Kidney epithelial cell (primary cell): ENCODE measurements at places on chromosomes 7 and 10. TPM values are rescaled to one million over a fixed set of nuclear protein-coding genes. Genes with fewer than 3 reads are reported as not detected.

DNA sequence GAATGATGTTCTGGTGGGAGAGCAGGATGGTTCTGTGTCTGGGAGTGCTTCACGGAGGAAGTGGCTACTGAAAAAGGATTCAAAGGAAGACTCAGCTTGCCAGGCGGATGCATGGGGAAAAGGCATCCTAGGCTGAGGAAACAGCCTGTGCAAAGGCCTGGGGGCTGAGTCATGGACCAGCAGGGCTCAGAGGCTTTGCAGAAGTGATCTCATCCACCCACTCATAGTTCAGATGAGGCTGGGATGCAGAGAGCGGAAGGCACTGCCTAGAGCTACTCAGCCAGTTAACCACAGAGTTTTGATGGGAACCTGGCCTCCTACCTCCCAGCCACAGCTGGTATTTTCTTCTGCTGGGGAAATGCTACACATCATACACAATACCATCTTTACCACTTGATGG lies 15.8 kb upstream of the ADAMTS14 start:
- peak; percentile 99 for DNase-seq

DNA sequence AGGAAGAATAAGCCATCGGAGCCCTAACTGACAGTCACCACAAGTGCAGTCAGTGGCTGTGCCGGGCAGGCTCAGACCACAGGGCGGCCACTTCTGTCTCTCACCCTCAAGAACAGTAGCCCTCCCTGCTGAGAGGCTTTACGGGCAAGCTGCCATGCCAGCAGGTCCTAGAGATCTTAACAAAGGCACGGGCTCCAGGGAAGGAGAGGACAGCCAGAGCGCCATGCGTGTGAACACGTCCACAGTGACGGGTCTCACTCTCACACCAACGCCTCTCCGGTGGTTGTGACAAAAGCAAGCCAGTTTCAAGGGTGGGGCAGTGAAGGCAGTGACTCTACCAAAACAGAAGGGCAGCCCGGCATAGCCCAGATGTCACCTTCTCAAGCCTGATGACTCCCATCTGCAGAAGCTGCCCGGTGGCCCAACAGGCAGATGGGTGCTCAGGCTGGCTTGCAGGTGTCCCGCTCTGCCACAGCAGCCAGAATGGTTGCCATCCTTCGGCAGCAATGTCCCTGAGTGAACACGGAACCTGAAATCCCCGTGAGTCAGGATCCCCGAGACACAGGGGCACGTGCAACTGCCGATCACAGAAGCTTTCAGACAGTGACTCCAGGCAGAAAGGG lies 102.0 kb downstream of the FAM53B start:
- no peak for DNase-seq

DNA sequence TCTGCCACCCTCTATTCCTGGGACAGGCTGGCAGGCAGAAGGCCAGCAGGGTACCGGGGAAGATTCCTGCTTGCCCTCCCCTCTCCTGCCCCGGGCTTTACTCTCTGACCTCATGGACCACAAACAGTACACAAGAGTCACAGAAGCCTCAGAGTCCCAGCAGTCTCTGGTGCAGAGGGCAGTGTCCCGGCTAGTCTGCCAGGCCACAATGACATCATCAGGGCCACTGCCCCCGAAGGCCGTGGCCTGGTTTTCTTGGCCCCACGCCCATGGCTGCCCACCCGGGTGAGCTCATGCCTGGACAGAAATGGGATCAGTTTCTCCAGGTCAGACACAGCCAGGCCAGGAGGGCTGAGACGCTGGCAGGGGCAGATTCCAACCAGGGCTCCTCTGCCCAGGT lies 91.9 kb downstream of the MYL10 start:
- DNase-seq, result no peak

Gene C7orf57
- 0.34 TPM in 1 of 2 replicates, not detected in the other for total RNA-seq

GRCh38 chr10:133461027-133461426 lies 7.3 kb downstream of the SCART1 start:
- no peak for DNase-seq

- DNase-seq, result no peak
Observed at GRCh38 chr10:11331046-11331577, 280.3 kb downstream of the USP6NL start.

DNA sequence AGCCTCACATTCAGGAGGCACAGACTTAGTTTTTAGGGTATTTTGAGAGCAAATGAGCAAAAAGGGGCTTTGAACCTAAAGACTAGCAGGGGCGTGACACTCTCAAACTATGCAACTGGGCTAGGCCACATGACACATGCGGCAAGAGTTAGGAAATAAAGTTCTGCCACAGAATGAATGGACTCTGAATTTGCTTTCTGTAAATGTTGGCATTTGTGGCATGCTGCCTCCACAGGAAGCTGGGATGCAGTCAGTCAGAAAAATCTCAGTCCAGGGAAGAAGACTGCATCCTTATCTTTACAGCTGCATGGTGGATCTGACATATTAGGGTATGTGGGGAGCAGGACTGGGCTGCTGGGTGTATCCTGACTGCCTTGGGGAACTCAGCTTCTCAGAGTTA lies 181.0 kb downstream of the COBL start:
- no peak for DNase-seq

DNA sequence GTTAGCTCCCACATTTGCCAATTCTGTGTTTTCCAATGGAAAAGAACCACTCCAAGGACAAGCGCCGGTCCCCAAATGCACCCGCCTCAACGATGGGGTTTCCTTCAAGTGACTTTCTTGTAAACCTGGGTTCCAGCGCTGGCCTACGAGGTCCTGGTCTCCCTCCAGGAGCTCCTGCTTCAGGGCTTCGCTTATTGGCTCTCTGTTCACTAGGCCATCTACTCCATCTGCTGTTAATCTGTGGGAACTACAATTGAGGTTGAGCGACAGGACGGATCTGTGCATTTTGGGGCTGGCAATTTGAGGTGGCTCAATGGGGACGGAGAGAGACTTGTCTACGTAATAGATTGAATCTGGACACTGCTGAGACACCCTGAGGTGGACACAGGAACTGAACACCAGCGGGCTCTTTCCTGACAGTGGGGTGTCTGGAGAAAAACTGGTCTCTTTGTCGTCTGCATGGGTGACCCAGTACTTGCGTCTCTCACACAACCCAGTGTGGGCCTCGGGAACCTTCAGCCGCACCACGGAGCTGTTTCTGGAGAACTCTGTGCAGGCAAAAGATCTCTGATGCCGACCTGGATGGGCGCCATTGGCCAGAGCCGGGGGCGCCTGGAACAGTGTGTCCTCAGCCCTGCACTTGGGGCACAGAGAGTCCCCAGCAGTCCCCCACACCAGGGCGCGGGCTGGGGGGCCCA lies 115.9 kb upstream of the ADAM12 start:
- no peak for DNase-seq

Gene HIBADH
- 44.3 and 47.0 TPM in 2 replicates for total RNA-seq

Gene MMP21
- total RNA-seq, result 0.07 and 0.08 TPM in 2 replicates

Gene PLEKHS1
- total RNA-seq, result not detected in 2 replicates

GRCh38 chr10:70052462-70053217 lies at the start of gene MACROH2A2:
Gene MACROH2A2, plus strand, starts transcription at chr10:70052846. Its CDS starts 22,813 bp downstream, at chr10:70075659.
- peak; percentile 34 for DNase-seq

Gene NSUN6
- 6.6 TPM in 2 replicates for total RNA-seq

DNA sequence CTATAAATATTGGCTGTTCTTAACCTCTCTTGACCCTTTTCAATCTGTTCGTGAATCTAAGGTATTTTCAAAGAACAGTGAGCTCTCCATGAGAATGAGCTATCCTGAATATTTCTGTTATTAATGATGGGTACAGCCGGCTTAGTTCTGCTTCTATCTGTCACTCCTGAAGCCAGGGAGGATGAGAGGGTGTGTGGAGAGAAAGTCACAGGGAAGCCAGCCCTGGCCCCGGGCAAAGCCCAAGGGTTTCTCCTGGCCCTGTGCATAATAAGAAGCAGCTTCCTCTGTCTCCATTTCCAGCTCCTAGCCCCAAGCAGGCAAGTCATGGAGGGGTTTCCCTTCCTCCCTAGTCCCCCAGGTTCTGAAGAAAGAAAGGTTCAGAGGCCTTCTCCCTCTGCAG lies 151.1 kb downstream of the KCNMA1 start:
- no peak for DNase-seq

DNA sequence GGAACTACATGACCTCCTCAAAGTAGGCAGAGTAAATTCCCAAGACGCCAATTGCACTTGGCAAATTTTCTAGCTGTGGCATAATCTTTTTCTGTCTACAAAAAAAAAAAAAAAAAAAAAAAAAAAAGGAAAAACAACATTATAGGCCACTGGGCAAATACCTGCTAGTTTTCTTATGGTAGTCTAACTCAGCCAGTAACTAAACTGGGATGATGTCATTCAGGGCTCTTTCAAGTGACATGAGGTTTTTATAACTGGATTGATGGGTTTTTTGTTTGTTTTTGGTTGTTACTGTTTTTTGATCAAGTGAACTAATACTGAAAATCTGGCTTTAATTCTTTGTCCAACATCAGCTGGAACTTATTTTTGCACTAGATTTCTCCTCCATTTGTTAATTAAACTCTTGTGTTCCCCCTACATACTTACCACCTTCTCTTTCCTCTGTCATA lies 7.4 kb upstream of the VIM start:
- DNase-seq, result no peak

- DNase-seq, result no peak
Observed at GRCh38 chr10:86376852-86377796, 10.5 kb upstream of the GRID1 start.

GRCh38 chr10:88693392-88694020 lies 12.5 kb upstream of the LIPK start:
- DNase-seq, result no peak

- DNase-seq, result no peak
Observed at GRCh38 chr10:129945941-129946760, 17.9 kb downstream of the EBF3 start.
